ENCODE measurements at places on chromosomes 11 and 22.

DNA sequence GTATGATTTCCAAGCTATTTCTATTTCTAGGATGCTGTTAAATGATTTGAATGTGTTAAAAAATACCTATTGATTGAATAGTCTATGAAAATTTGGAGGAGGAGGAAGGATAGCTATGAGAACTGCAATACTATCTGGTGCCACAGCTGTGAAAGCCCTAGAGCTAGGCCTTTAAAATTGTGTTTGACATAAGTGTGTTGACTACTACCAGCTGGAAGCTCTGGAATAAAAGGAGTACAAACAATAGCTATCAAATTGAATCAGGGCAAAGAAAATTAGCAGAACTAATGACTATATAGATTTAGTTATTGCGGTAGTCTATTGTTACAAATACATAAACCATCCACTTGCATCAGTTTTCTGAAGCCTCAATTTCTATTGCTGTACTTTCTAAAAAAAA lies 124.8 kb upstream of the CNTN5 start:
- DNase-seq, result no peak

- DNase-seq, result peak; percentile 53
These were observed 9.9 kb downstream of the MAPK1 start for GRCh38 chr22:21857481-21857914.

GRCh38 chr22:36478966-36479365 lies 2.5 kb downstream of the TXN2 start:
- no peak for DNase-seq

GRCh38 chr22:32478994-32479393 lies 4.4 kb downstream of the FBXO7 start:
- DNase-seq, result no peak

DNA sequence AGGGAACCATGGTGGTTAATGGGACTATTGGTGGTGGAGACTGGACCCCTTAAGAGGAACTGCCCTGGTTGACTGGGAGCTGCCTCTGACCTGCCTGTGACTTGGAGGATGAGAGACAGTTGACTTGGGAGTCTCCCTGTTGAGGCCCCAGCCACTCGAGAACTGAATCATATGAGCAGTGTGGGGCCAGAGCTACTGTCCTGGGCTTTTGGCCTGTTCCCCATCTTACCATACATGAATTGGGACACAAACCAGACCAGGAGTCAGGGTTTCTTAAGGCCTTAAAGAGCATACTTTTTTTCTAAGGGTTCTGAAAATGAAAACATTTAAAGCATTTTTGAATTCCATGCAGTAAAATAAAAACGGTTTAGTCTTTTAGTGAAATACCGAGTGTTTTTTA lies 92.8 kb downstream of the TEAD1 start:
- DNase-seq, result no peak

- DNase-seq, result no peak
These were observed 35.1 kb upstream of the SMTN start for GRCh38 chr22:31045900-31046538.

- no peak for DNase-seq
These were observed 195.9 kb downstream of the ARHGAP42 start for GRCh38 chr11:100882957-100883356.

DNA sequence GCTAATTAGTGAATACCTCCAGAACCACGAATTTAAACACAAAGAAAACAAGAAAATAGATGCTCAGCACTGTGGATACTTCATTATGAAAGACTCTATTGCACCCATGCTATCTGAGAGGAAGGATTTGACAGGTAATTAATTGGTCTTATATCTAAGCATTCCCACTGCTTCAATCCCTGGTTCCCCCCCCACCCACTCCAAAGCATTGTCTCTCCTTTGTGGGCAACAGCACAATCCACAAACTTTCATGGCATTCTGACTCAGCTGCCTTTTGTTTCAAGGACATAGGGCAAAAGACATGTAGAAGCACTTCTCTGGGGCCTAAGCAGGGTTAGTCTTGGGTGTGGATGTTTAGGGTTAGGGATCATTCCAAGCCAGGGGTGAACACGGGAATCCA lies 551.4 kb downstream of the BUD13 start:
- no peak for DNase-seq

DNA sequence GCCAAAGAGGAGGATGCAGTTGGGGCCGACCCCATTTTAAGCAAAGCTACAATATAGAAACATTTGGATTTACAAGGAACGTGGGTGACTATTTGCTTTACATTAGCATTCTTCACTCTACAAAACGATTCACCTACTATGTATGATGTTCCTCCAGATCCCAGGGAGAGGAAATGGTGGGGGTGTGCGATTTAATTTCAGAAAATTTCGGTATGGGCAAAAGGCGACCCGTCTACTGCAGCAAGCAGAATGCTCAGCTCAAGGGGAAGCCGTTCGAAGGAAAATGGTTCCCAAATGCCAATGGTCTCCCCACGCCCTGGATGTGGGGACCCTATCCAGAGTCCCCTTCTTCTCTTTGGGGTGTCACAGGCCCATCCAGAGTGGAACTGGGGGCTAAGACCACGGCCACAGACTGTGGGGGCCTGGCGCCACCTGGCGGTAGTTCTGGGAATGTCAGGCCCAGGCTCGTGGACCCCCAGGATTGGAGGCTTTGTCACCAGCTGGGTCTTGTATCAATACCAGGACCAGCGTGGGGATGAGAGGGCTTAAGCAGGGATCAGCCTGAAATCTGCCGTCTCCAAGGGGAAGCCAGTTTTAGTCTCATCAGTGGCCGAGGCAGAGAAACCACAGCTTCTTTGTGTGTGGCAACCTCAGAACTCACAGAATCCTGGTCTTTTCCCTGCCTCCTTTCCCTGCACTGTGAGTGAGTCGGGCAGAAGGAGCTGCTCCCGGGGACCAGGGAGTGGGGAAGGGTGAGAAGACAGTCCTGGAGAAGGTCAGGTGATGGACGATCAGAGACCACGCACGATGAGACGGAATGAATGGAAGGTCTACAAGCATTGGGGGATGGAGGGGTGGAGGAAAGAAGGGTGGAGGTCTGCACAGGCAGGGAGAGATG lies 8.4 kb downstream of the LRRC10B start:
- DNase-seq, result no peak

GRCh38 chr11:34408580-34409172 lies 30.1 kb upstream of the CAT start:
- DNase-seq, result no peak

GRCh38 chr11:110295086-110295485 lies 1.3 kb downstream of the RDX start:
- DNase-seq, result no peak

DNA sequence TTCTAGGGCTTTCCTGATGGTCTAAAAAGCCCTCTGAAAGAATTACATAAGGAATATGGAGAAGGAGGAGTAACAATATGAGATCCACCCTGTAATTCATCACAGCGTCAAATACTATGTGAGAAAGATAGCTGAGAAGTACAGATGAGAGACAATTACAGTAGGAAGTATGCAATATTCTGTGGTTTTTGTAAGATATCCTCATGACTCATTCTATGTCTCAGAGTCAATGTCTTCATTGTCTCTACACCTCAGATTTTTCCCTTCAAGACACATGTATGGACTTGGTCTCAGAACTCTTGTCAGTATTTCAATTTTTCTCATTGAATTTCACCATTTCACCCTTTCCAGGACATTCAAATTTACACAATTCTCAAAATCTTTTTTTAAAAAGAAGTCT lies 343.3 kb upstream of the CTSC start:
- DNase-seq, result peak; percentile 53

GRCh38 chr22:42961810-42962209 lies 53.1 kb downstream of the PACSIN2 start:
- peak; percentile 80 for DNase-seq

DNA sequence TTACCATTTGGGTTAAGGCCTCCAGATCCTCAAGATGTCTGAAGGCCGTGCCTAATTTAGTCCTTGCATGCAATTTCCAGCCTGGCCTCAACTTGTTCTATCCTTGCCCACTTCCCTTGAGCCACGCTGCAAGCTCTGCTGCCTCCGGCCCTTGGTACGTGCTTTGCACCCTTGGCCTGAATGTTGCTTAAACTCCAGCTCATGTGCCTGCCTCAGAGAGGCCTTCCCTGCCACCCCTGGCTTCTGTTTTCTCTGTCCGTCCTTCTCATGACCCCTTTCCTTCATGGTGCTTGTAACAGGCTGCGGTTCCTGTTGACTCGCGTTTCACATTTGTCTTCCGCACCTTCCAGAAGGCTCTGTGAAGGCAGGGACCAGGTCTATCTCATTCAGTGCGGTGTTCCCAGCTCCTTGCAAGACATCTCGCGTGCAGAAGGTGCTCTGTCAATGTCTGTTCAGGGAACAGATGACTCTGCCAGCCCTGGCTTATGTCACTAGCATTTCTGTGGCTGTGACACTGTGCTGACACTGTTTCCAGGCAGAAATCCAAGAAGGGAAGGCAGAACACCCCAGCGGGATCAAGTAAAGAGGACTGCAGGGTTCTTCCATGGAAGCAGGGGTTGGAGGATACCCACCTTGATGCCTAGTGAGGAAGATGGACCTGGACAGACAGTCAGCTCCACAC lies 61.8 kb downstream of the FBLN1 start:
- no peak for DNase-seq

DNA sequence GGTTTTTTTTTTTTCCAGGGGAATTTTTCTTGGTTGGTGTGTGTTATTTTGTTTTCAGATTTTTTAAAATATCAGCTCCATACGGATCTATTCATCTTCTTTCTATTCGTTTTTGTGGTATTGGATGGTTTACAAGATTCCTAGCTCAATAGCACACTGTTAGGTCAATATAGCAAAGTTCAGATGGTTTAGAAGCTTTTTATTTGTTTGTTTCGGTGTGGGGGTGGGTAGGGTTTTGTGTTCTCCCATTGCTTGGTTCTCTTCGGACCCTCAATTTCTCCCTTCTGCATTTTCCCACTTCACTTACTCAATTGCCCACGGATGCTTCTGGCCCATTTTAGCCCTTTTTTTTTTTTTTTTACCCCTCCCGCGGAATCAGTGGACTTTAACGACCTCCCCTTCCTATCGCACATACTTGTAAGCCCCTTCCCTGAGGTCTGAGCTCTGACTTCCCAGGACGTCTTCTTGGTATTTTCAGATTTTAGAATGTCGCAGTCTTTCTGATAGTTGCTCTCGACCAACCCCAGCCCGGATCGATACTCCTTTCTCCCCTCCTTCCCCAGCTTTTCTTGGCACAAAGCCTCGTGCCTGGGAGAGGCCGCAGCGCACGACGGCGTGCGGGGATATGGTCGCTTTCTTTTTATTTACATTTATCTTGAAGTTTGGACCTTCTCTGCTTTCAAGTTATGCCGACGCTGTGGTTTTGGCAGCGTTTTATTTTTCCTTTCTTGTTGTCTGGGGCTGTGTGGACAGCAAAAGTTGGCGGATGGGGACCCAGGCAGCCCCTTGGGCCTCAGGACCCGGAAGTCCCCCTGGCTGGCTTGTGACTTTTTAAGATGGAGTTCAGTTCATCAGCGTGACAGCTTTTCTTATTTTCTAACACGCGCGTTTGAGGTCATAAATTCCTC lies 4.4 kb upstream of the SPDYC start:
- DNase-seq, result no peak

GRCh38 chr11:17132654-17133053 lies 55.2 kb upstream of the RPS13 start:
- no peak for DNase-seq

- no peak for DNase-seq
These were observed 2.9 kb upstream of the RAB38 start for GRCh38 chr11:88178191-88178590.

DNA sequence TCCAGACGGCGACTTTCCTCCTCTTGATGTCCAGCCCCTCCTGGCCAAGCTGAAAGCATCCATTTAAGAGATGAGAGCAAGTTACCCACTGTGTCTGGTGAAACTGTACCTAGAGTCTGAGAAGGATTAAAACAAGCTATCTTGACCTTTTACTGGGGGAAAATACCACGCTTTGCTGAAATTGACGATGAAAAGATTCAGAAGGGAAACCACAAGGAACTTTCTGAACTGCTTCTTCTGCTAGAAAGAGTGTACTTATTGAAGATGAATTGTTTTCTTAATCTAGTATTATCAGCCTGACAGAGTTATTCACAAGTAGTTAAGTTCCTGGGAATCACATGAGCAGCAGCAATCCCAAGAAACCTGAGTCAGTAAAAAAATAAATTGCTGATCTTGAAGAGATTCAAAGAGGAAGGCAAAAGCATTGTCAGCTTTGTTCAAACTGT lies 13.1 kb upstream of the MS4A6A start:
- peak; percentile 53 for DNase-seq

- DNase-seq, result no peak
These were observed 362.1 kb downstream of the DDX10 start for GRCh38 chr11:109026891-109027489.

DNA sequence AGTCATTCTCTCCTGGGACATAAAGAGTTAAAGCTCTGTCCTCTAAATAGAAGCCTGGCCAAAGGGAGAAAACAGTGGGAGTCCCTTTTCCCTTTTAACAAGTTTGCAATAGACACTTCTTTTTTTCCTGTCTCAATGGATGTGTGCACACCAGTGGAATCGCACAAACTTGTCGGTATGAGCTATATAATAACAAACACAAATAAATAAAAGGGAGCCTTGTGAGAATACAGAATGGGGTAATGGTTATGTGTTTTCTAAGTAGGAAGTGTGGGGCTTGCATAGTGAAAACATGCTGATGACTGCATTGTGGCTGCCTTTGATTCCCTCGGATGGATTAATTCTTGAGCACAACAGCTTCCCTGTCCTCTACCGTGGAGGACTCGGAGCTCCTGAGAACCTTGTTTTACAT lies 131.9 kb downstream of the WNT7B start:
- no peak for DNase-seq

DNA sequence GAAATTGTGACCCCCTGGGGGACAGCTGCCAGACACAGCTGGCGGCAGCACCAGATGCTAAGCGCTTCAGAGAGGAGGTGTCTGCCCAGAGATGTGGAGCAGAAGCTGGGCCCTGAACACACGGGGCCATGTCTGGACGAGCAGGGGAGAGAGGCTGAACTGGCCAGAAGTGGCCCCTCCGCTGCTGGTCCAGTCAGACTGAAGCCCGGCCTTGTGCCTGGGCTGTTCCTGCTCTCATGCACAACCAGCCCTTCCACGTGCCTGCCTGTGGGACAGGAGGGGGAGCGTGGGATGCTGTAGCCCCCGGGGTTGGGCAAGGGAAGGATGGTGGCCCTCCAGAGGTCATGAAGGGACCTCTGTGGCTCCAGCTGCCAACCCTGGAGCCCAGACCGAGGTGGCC lies 1.8 kb downstream of the ADM2 start:
- DNase-seq, result no peak

DNA sequence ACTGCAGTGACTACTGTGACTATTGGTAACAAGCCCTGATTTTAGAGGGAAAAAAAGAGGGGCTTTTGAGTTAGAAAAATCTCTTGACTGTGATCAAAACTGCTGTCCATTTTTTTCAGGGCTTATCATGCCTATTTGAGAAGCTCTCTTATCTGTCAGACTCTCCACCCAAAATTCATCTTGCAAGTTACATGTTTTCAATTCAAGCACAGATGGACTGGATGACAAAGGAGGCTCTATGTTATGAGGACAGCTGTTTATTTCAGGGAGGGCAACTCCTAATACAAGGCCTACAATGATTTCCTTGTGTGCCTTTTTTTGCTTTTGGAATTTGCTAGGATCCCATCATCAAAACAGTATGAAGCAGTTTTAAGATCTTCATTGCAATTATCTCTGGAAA lies 35.2 kb upstream of the USP47 start:
- no peak for DNase-seq

GRCh38 chr22:20509344-20510047 lies 2.1 kb downstream of the MED15 start:
- peak; percentile 94 for DNase-seq

GRCh38 chr22:46267431-46268279 lies at the start of gene TTC38:
Gene TTC38, plus strand, starts transcription at chr22:46268008. Its CDS starts 32 bp downstream, at chr22:46268040.
- DNase-seq, result peak; percentile 54

Data from MV-4-11 (cell line).